ENCODE measurements at places on chromosomes 16 and 17. TPM values are rescaled to one million over a fixed set of nuclear protein-coding genes. Genes with fewer than 3 reads are reported as not detected.

The B4GALNT2 gene
- total RNA-seq = not detected

The LLGL1 gene
- total RNA-seq = 26.7 TPM

The CX3CL1 gene
- total RNA-seq = 8.7 TPM

The EVPLL gene
- total RNA-seq = not detected

The CHST5 gene
- not detected for total RNA-seq

The CTF1 gene
- 5.9 TPM for total RNA-seq

The KRTAP4-5 gene
- total RNA-seq = not detected

The WSCD1 gene
- total RNA-seq = 5.7 TPM

The SAMD14 gene
- total RNA-seq = 1.4 TPM

The FA2H gene
- total RNA-seq = 22.5 TPM

The PERCC1 gene
- total RNA-seq = 1.1 TPM

The SLFN13 gene
- 23.6 TPM for total RNA-seq

The HSD11B2 gene
- total RNA-seq = not detected

The C1QL1 gene
- 24.3 TPM for total RNA-seq

The CIITA gene
- 13.9 TPM for total RNA-seq

The FOXN1 gene
- not detected for total RNA-seq

The ZACN gene
- not detected for total RNA-seq
